T-helper 22 cell (primary cell): ENCODE measurements at places on chromosomes 5 and 9.

DNA sequence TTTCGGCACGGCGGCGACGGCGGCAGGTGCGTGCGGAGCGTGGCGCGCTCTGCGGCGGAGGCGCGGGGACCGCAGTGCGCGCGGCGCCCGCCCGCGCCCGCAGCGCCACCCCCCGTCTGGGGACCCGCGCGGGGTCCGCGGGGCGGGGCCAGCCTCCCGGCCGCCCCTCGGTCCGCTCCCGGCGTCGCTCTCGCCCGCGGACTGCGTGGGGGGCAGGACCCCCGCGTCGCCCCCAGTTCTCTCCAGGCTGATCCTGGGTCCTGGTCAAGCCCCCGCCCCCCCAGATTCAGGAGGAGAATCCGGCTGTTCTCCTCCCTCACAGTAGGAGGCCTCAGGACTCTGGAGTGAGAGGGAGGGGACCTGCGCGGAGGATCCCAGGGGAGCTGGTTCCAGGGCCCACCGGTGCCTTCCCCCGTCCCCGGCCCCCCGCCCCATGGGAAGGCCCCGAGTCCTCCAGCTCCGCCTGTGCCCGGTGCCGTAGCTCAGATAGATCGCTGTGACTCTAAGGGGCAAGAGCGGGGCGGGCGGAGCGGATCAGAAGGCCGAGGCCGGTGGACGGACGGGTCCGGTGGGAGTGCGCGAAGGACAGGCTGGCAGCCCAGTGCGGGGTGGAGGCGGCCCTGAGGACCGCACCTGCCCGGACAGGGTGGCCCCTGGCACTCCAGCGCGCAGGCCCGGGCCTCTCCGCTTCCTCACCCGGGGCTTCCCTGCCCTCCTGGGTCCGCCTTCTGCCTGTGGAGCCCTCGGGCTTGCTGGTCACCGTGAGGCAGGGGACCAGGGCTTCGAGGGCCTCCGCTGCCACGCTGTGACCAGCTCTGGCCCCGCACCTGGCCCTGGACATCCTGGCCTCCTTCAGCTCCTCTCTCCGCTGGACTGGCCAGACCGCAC lies at the start of gene RNF208:
TSS of gene RNF208 (minus strand) at position 51 of the 888 bp plus-strand sequence. CDS start 1,028 bp downstream, outside the sequence.
- DNase-seq: no peak

GRCh38 chr9:107491081-107492053 lies 1.8 kb upstream of the KLF4 start:
- DNase-seq: no peak

- DNase-seq: no peak
These were observed 354.8 kb downstream of the ENC1 start for GRCh38 chr5:74285675-74286280.

DNA sequence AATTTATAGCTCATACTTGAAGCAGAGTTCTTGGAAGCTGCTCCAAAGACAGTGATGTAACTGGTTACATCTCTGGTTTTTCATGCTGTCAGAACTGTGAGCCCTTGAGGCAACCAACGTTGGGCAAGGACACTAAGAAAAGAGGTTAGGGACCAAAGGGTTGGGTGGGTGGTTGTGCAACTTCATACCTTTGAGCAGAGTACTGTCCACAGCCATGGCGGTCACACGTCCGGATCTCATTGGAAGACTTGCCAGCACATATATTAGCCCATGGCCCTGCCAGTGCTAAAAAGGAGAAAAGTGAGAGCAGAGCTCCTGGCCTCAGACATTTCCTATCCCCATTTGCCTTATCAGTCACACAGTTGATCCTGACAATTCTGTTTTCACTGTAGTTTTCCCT lies 2.1 kb downstream of the LECT2 start:
- no peak for DNase-seq

- no peak for DNase-seq
These were observed 198.1 kb upstream of the EFNA5 start for GRCh38 chr5:107868650-107869409.

DNA sequence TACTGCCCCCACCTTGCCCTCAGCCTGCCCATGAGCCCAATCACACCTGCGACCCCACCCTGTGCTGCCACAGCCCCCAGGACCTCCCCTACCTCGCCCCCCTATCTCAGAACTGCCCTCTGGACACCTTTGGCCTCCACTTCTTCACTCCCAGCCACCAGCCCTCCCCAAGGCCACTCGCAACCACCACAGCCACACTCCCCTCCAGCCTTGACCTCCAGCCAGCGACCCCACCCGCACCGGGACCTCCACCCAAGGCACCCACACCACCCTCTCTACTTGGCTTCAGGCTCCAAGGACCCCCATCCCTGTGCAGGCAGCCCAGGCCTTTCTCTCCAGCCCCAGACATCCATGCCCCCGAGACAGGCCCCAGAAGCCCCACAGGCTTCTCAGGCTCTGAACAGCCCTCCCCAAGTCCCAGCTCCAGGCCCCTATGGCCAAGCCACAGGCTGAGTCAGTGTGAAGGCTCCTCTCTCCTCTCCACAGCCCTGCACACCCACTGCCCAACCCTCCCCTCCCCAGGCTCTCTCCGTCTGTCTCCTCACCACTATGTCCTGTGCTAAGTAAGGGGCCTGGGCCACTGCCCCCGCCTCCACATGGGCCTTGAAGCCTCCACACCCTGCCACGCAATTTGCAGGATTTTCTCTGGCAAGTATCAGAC lies 2.0 kb downstream of the AK1 start:
- no peak for DNase-seq

- no peak for DNase-seq
These were observed 110.2 kb upstream of the ISL1 start for GRCh38 chr5:51273021-51273420.

DNA sequence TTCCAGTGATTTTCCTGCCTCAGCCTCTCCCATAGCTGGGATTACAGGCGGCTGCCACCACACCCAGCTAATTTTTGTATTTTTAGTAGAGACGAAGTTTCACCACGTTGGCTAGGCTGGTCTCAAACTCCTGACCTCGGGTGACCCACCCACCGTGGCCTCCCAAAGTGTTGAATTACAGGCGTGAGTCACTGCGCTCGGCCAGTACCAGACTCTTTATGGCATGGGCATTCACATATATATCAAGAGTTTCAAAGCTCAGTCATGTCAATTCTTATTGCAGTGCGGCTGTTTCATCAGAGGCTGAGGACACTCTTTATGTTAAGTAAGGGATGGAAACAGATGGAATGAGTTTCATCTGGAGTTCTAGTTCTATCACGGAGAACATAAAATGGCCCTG lies 315.2 kb upstream of the CDH6 start:
- DNase-seq: no peak

- DNase-seq: no peak
These were observed 68.8 kb downstream of the ZNF608 start for GRCh38 chr5:124677374-124678351.

GRCh38 chr9:4145482-4145881 lies 154.4 kb downstream of the GLIS3 start:
- DNase-seq: no peak

- no peak for DNase-seq
These were observed 149.4 kb upstream of the PITX1 start for GRCh38 chr5:135183464-135183863.

DNA sequence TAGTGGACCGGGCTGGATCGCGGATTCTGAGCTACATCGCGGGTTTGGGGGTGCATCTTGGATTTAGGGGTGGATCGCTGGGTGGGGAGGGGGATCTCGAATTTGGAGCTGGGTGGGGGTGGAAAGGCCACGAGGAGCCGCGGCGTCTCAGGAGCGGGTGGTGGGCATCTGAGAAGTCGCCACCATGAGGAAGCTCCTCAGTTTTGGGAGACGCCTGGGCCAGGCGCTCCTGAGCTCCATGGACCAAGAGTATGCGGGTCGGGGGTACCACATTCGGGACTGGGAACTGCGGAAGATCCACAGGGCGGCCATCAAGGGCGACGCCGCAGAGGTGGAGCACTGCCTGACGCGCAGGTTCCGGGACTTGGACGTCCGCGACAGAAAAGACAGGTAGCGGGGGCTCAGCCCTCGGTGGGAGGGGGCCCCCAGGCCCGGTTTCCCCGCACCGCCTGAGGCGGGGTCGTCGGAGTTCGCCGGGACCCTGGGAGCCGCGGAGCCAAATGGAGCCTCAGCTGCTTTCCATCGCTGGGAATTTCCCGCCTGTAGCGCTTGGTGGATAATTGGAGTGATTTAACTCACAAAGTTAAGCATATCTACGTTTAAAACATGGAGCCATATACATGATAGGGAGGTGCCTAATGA lies 376 bp downstream of the ANKRD18B start:
- DNase-seq: no peak

GRCh38 chr9:22913518-22913917 lies 466.9 kb downstream of the DMRTA1 start:
- no peak for DNase-seq

DNA sequence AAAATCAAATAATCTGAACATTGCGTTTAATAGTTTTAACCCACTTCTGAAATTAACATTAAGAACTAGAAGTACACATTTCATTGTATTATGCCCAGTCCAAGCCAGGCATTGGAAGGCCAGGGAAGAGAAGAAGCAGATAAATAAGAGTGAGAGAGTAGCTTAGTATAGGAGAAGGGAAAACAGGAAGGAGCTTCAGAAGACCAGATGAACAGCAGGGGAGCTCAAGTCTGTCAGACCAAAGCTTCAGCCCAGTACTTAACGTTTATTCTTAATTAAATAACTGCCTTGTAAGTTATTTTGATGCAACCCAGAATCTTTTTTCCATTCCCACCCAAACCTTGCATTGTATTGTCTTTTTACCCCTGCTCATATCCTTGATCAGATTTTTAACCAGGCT lies 11.5 kb upstream of the FAM120AOS start:
- DNase-seq: no peak

DNA sequence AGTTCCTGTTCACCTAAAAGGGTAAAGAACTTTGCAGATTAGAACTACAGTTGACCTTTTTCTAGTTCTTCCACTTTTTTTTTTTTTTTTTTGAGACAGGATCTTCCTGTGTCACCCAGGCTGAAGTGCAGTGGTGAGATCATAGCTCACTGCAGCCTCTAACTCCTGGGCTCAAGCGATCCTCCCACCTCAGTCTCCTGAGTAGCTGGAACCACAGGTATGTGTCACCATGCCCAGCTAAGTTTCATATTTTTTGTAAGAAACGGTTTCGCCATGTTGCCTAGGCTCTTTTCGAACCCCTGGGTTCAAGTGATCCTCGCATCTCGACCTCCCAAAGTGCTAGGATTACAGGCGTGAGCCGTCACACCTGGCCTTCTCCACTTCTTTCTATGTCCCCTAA lies 39.7 kb upstream of the TNFAIP8 start:
- no peak for DNase-seq

- no peak for DNase-seq
These were observed 12.7 kb downstream of the VAV2 start for GRCh38 chr9:133979273-133979920.

- DNase-seq: no peak
These were observed 59.8 kb downstream of the SH3TC2 start for GRCh38 chr5:149002761-149003689.

GRCh38 chr9:22084336-22085035 lies 75.4 kb upstream of the CDKN2B start:
- no peak for DNase-seq

DNA sequence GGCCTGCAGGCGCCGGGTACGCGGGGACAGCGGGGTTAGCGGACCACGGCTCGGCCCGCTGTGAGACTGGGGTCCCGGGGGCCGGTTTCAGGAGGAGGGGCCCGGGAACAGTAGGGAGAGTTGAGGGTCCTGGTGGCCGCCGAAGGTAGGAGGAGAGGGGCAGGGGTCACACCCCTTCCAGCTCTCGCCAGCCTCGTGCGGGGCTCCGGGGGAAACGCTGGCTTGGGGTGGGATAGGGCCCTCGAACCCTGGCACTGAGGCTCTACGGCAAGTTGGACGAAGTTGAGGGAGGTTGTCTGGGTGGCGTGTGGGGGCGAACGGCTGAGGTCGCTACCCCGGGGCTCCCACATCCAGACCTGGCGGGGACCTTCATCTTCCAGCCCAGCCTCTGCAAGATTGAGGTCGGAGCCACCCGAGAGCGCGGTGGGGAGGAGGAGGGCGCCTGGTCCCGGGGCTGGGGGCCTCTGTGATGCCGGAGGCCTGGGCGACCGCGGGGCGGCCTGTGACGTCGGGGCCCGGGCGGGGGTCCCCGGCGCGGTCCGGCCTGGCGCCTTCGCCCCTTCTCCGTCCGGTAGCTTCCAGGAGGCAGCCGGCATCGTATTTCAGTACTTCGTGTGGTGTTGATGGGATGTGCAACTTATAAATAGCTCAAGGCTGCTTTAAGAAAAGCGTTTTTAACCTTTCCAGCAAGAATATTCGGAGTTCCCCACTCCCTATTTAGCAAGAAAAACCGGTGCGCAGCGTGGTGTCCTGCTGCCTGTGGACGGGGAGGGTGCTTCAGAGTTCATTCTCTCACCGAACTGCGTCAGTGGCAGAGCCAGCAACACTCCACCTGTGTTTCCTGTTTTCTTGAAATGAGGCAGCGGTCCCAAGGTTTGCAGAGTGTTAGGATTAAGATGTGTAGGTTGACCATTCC lies 902 bp downstream of the HABP4 start:
- peak; percentile 22 for DNase-seq

GRCh38 chr5:110268283-110268682 lies 458.2 kb downstream of the TMEM232 start:
- DNase-seq: no peak

DNA sequence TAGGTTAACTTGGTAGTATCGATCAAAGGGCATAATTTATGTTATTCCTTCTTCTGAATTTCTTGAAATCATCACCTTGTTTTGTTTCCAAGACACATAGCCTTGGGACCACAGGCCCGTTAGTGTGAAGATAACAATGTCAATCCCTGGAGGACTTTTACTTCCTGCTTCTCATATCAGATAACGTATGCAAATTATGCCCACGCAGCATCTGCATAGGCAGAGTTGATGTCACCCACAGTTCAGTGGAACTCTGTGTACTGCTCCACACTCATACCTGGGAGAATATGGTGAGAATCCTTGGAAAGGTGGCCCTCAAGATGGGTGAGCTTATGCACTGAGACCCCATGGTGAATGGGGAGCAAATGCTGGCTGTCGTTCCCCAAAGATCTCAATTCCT lies 95.0 kb downstream of the CFAP90 start:
- DNase-seq: no peak

- no peak for DNase-seq
These were observed 1131.0 kb downstream of the MAT2B start for GRCh38 chr5:164636456-164636855.

- no peak for DNase-seq
These were observed 53.1 kb upstream of the TYRP1 start for GRCh38 chr9:12640016-12640587.

DNA sequence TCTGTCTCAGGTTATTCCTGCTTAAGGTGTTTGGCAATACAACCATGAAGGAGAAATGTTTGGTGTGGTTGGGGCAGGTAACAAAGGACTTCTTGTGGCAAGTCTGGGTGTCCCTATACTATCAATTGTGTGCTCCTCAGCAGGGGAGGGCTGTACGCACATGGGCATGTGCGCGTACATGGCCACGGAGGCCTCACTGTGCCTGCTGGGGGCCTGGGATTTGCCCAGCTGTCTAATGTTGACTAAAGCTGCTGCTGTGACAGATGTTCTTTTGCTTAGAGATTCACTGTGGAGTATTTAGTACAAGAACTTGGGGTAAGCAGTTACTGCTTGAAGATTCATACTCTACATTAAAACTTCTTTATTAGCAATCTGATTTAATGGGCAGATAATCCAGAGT lies 97.5 kb downstream of the HSPA4 start:
- DNase-seq: no peak

DNA sequence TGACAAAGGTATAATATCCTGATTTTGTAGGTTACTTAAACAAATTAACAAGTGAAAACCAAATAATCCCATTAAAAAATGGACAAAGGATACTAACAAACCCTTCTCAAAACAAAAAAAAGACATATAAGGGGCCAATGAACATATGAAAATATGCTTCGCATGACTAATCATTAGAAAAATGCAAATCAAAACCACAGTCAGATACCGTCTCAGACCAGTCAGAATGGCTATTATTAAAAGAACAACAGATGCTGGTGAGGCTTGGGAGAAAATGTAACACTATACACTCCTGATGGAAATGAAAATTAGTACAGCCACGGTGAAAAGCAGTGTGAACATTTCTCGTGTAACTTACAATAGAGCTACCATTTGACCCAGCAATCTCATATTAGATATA lies 1542.2 kb upstream of the CDH9 start:
- no peak for DNase-seq
